ENCODE measurements at places on chromosomes 6 and 20.
A peak's percentile ranks its signal among the peaks of the same experiment; 100 is the strongest.

DNA sequence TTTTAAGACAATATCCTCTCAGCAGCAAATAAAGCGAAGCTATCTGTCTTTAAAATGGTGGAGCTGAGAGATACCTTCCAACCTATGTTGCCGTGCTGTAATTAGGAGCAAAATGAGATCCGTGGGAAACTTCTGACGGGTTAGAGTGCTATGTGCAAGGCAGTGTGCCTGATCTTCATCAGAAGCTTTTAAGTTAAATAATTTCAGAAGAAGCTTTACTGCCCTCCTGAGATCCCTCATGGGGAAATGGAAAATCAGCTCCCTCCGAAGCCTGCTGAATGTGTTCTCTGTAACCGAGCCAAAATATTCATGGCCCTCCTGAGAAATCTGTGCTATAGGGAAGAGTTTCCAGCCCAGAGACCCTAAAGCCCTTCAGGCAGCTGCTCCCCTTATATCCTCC, 43.7 kb upstream of the TBC1D7 start:
- no peak for DNase-seq

DNA sequence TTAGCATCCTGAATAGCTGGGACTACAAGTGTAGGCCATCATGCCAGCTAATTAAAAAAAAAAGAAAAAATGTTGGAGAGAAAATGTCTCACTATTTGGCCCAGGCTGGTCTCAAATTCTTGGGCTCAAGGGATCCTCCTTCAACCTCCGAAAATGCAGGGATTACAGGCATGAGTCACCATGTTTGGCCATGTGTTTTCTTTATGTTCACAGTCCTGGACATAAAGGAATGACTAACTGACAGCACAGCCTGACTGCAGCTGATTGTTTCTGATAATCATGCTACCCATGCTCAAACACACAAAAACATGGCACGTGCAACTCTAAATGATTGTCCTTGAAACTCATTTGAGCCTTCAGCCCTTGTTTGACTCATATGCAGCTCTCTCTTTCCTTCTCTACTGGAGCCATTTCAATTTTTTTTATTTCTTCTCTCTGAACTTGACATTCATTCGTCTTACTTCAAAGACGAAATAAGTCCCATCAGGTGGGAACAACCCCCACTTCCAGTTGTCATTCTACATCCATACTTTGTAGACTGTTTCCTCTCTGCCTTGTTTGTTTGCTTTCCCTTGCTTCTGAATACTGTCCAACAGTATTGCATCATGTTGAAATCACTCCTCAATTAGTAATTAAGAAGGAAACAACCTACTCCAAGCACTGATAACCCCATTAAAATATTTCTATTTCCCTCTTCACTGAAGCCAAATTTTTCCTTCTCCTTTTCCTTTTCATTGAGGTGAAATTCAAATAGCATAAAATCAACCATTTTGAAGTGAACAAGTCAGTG, 413.0 kb downstream of the BMP2 start:
- no peak for DNase-seq

- peak; percentile 26 for DNase-seq
Measured at GRCh38 chr6:32945108-32945760, 4.4 kb upstream of the HLA-DMB start.

GRCh38 chr6:74851596-74851995, 354.3 kb downstream of the COL12A1 start:
- no peak for DNase-seq

- DNase-seq = peak; percentile 59
Measured at GRCh38 chr6:29941471-29941870, 861 bp upstream of the HLA-A start.

DNA sequence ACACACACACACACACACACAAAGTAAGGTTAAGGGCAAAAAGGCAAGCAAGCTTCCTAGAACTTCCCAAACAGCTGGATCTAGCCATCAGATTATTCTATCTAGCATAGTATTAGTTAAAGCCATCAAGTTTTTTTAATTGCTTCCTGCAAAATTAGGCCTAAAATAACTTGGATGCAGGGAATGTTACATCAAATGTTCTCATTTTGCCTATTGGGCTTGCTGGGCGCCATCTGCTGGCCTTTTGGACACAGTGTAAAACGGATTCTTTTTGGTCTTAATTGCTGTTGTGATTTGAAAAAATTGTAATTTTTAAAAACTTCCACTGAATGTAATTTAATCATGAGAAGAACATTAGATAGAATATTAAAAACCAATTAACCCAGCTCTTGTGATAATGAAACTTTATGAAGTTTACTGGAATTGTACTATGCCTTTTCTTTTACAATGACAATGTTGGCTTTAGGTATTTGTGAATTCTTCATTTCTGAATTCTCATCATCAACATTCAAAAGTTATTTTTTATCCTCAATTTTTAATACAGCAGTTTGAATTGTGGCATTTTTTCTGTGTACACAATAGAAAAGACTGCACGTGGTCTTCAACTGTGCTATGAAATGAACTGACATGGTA, 6.8 kb downstream of the MKKS start:
- DNase-seq = peak; percentile 37

All from AML-193 (cell line).